ENCODE measurements at places on chromosomes 13 and 19. TPM values are rescaled to one million over a fixed set of nuclear protein-coding genes. Genes with fewer than 3 reads are reported as not detected.

The DCUN1D2 gene
- 28.3 TPM for total RNA-seq

The CAMSAP3 gene
- total RNA-seq: not detected

The KRTDAP gene
- not detected for total RNA-seq

The METTL21C gene
- not detected for total RNA-seq

The KLK1 gene
- 2.1 TPM for total RNA-seq

The GPR18 gene
- not detected for total RNA-seq
